ENCODE measurements at places on chromosomes 1 and 21.

DNA sequence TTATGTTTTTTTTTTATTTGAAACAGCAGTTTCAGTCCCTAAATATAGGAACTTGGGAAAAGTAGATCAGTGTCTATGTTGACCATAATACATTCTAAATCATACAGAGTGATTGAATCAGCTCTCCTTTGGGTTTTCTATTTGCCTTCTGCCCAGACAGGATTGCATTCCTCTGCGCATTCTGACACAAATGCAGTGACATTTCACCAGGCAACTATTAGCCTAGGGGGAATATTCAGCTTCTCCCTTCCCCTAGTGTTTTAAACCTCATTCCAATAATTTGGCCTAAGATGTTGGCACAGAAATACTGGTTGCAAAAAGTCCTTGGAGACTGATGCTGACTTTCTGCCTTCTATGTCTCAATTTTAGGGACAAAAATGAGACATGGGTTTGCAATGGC, 172.8 kb downstream of the PTGER3 start:
- DNase-seq: no peak

- no peak for DNase-seq
Measured at GRCh38 chr21:14114251-14114650, 96.5 kb downstream of the LIPI start.

GRCh38 chr1:147890177-147890790, 12.3 kb upstream of the GJA8 start:
- no peak for DNase-seq

DNA sequence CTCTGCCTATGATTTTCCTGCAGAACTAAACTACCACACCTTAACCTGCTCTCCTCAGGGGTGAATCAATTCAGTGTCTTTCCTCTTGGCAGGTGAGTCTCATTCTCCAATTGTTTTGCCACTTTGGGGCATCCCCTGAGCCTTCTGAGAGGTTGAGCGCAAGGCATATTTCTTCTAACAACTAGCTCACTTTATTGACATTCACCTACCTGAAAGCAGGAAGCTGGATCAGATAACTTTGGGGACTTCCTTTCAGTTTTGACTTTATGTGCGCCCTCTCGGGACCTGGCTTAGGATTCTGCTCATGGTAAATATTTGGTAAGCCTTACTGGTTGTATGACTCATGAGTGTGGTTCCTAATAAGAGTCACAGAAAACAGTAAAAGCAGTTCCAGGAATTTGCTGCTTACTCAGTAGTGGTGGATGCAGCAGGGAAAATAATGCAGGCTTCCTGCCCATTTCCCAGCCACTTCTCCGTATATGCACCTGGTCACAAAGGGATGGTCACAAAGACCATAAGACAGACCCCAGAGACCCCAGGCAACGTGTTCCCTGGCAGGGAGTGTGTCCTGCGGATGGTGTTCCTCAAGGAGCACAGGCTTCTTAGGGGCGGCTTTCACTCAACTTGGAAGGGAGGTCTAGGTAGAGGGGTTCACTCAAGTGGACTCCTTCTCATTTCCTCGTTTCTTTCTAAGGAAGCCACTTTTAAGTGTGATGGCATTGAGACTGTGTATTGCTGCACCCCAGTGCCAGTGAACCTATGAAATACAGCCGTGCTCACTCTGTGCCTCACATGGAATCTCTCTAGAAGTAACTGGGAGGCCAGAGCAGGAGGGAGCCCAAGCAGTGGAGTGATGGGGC, 22.0 kb upstream of the BATF3 start:
- no peak for DNase-seq

DNA sequence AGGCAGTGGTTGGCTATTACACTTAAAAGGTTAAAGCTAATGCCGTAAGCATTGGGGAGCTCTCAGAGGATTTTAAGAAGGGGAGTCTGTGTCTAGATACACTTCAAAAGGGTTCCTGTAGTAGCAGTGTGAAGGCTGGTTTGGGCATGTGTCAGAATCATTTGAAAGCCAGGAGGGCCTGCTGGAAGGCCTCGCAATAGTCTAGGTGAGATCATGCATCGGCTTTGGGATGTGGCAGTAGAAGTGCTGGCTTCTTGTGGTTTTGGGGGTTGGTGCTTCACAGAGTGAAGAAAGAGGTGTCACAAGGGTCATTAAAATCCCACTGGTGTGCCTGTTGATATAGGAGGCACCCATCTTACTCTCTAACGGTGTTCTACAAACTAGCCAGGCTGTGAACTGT, 85.7 kb downstream of the ST6GALNAC3 start:
- DNase-seq: no peak

- DNase-seq: no peak
Measured at GRCh38 chr1:27005648-27006496, 6.8 kb downstream of the TENT5B start.

GRCh38 chr1:221440658-221441057, 301.2 kb downstream of the DUSP10 start:
- DNase-seq: no peak

- no peak for DNase-seq
Measured at GRCh38 chr21:27636656-27637055, 669.8 kb upstream of the ADAMTS5 start.
